Fibroblast of mammary gland (primary cell): ENCODE measurements at places on chromosomes 3 and 15.

DNA sequence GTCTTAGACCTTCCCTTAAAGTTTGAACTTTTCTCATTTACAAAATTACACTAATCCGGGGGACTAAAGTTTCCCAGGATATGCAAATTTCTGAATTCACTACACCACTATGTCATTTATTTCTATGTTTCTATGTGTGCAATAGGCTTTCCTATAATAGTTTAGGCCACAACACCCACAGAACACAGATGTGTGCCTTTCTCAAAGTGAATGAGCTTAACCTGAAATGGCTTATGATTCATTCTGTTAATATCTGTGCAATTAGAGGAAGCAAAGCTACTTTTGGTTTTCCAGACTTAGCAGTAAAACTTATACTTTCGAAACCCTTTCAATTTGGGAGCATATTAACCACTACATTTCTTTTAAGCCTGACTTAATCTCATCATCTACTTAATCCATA lies 748.1 kb downstream of the GBE1 start:
- DNase-seq, result no peak

DNA sequence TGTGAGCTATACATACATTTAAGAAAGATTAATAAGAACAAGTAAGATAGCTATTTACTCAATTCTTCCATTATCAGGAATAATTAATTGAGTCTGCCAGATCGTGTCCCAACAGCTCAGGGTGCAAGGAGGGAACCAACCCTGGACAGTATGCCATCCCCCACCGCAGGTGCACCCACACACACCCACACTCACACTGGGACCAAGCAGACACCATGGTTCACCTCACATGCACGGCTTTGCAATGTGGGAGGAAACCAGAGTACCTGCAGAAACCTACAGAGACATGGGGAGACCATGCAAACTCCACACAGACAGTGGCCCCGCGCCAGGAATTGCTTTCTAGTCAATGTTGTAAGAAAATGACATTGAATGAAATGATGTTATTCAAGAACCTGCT lies 20.0 kb upstream of the TJP1 start:
- no peak for DNase-seq

- DNase-seq, result peak; percentile 34
These were observed 114.6 kb downstream of the SLCO3A1 start for GRCh38 chr15:91967935-91968606.

- peak; percentile 86 for DNase-seq
These were observed 40.6 kb downstream of the ADIPOQ start for GRCh38 chr3:186882881-186883685.

GRCh38 chr3:69809076-69809835 lies 70.0 kb downstream of the MITF start:
- peak; percentile 27 for DNase-seq

- no peak for DNase-seq
These were observed 55.9 kb downstream of the C3orf20 start for GRCh38 chr3:14730703-14731382.

DNA sequence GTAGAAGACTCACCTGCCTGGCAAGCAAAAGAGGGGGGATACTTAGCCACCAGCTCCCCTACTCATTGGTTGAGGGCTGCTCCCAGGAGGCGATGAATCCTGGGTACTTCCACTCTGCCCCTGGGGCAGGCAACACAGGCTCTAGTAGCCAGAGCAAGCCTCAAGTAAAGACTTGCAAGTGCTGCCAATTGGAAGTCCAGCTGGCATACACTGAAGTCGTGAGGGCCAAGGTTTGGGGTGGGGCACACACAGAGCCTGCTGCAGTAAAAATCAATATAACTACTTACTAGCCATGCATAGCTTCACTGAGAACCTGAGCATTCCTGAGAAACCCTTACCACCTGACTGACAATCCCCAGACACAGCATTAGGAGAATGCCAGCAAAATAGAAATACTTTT lies 123.0 kb upstream of the EIF1B start:
- DNase-seq, result no peak

GRCh38 chr3:52471371-52472238 lies 16.2 kb downstream of the NISCH start:
- DNase-seq, result peak; percentile 59

- peak; percentile 31 for DNase-seq
These were observed 56.8 kb upstream of the TPM1 start for GRCh38 chr15:62985768-62986167.

GRCh38 chr15:89171136-89172072 lies 50.0 kb downstream of the RLBP1 start:
- DNase-seq, result peak; percentile 50

- DNase-seq, result no peak
These were observed 31.6 kb downstream of the ANP32A start for GRCh38 chr15:68789091-68789490.

DNA sequence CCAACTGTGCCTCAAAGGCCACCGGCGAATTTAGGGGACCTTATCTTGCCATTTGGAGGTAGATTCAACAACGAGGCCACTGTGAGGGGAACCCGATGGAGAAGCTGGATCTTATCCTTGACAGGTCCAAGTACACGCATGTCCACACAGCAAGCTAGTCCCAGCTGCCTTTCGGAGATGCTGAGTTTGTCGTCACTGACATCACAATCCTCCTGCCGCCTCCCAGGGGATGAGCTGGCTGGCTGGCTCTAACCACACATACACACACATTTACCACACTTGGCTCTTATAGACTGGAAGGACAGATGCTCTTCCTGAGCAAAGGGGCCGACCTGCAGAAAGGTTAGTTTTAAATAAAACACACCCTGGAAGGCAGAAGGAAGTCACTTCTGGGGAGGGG lies 176.3 kb downstream of the STT3B start:
- DNase-seq, result no peak

DNA sequence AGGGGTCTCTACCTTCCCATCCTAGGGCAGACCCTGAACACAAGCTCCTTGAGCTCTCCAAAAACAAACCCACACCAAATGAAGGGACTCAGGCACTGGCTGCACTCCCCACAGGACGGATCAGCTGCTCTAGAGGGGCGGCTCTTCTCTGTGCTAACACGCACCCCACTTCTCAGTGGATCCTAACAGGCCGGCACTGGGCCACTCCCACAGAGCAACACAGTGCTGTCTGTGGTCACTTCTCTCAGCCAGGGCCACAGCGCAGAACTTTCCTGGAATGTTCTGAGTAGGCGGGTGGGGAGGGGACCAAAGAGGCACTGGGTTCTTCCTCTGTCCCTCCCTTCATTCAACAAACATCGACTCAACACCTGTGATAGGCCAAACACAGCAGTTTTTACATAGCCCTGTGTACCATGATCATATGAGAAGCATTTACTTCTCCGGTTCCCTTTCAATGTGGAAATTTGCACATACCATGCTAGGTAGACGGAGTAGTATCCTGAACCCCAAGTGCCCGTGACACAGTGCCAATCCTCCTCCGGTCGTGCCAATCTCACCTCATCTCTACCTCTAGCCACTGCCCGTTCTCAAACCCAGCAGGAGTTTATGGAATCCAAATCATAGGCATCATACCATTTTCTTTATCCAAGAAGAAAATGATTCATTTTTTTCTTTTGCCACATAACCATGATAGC lies 98.1 kb downstream of the LRIG1 start:
- DNase-seq, result no peak

DNA sequence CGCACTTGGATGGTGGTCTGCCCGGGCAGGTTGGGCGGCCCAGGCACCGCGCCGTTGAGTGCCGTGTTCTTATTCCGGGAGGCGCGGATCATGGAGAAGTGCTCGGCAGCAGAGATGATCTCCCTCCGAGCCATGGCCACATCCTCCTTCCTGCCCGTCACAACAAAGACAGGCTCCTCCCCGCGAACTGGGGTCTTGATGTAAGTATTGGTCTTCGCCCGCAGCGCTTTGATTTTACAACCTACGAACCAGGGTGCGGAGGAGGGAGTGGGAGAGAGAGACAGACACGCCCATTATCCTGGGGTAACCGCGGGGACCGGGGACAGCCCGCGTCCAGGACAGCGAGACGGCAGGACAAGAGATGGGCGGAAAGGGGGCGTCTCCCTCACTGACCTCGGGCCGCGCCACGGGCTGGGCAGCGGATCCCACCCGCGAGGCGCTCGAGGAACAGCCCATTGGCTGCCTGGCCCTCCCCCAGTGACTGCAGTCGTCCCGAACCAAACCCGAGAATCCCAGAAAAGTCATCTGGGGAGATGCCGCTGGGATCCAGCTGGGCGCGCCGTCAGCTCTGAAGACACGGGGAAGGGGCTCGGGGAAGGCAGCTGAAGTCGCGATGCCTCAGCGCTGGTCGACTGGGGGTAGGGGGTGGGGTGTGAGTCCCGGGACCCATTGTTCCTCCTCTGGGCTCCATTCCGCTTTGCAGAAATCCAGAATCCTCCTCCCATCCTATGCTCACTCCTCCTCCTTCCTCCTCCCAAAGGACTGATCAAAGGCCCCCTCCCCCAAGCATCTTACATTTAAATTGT lies 1.2 kb downstream of the MEX3B start:
- DNase-seq, result peak; percentile 52

GRCh38 chr15:40323953-40324937 lies 753 bp downstream of the INAFM2 start:
- no peak for DNase-seq

DNA sequence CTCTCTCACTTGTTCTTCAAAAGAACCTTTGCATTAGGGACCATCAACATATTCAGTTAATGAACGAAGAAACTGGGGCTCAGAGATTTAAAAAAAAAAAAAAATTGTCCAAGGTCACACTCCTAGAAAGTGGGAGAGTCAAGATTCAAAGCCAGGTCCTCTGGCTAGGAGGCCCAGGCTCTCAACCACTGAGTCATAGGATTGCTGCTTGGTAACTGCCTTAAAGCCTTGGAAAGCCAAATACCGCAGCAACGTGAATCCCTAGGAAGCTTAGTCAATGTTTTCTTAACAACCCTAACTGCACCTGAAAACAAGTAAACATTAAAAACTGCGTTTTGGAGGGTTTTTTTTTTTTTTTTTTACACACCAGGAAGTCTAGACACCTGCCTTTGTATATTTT lies 156.8 kb downstream of the WNT5A start:
- peak; percentile 98 for DNase-seq

- DNase-seq, result no peak
These were observed 440 bp downstream of the PRTG start for GRCh38 chr15:55742498-55742926.

DNA sequence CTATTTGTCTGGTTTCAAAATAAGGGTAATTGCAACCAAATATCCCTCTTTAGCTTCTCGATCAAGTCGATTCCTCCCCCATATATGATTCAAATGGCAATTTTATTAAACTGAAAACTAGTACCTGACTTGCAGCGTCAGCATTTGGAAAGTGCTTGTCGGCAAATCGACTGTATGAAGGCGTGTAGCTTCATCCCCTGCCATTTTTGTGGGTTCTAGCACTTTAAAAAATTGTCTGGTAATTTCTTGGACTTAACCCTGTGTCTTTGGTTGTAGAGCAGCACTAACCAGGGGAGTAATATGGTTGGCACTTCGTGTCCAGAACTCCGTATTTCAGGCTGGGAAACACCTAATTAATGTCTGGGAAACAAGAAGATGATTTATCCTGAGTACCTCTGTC lies 573 bp downstream of the MME start:
- no peak for DNase-seq

DNA sequence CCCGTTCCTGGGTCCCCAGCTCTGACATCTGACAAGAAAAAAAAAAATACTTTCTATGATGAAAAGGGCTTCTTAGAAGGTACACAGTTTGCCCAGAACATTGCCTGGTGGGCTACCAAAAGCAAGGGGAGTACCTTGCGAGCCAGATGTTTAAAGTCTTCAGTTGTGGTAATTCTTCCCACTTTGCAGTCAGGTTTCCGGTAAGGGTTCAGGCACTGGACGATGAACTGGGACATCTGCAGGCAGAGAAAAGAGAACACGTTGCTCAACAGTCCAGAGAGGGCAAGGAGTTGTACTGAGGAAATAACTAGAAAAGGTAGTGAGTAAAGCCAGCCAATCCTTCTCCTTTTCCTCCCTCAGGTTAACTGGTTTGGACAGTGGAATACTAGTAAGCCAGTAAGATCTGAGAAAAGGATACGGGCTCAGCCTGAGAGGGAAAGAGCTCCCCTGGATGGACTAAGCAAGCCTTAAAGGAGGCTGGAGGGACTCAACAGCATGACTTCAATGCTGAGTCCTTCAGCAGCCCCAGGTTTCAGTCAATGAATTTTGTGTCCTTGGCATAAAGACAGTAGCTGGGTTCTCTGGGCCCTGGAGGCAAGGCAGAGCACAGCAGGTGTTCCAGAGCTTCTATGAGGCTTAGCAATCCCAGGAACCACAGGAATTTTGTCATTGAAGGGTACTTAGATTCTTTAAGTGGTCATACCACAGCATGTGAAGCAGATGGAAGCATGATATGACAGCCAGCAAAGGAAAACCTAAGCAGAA lies 38.2 kb downstream of the NBEAL2 start:
- DNase-seq, result no peak

GRCh38 chr3:7567160-7567559 lies 706.2 kb downstream of the GRM7 start:
- no peak for DNase-seq

GRCh38 chr3:151093905-151094304 lies 8.4 kb downstream of the MED12L start:
- DNase-seq, result no peak

DNA sequence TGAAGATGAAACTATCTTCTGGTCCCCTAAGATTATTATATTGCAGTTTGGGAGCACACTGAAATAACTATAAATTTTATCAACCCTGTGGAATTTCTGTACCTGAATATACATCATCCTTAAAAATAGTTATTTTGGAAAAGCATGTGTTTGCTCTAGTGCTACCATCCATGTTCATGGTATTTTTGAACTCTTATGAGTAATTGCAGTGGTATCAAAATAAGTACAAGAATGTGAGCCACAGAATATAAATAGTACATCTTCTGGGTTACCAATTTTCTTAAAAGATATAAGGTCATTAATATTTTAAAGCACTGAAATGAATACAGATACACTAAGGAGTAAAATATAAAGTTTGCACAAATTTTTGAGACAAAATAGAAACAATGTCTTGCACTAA lies 206.5 kb downstream of the CBLB start:
- DNase-seq, result no peak

- DNase-seq, result no peak
These were observed 78.8 kb upstream of the THBS1 start for GRCh38 chr15:39502082-39502447.

GRCh38 chr15:88631464-88632028 lies 7.3 kb upstream of the ISG20 start:
- no peak for DNase-seq

DNA sequence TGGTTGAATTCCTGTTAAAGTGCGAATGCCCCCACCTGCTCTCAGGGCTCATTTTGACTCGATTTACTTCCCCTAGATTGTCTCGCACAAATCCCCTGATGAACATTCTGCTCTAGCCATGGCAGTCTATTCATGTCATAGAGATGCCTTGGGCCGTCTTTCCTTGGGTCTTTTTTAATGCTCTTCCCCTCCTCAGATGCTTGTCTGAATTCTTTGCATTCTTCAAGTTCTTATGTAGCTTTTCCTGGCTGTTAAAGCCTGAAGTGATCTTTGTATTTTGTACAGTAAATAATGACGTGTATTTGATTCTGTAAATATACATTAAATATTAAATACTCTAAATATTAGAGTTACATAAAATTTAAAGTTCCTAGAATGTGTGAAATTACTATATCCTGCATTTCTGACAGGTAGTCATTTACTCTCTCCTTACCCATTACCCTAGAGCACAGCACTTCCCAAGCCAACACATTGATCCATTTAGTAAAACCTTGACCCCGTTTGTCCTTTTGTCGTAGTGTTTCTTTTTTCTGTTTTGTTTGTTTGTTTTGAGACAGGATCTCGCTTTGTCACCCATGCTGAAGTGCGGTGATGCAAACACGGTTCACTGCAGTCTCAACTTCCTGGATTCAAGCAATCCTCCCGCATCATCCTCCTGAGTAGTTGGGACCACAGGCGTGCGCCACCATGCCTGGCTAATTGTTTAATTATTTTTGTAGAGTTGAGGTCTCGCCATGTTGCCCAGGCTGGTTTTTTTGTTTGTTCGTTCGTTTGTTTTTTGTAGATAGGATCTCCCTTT lies 47.9 kb downstream of the YEATS2 start:
- DNase-seq, result no peak
